Nephron progenitor cell (in vitro differentiated cells): ENCODE measurements at places on chromosomes 12 and 14.

DNA sequence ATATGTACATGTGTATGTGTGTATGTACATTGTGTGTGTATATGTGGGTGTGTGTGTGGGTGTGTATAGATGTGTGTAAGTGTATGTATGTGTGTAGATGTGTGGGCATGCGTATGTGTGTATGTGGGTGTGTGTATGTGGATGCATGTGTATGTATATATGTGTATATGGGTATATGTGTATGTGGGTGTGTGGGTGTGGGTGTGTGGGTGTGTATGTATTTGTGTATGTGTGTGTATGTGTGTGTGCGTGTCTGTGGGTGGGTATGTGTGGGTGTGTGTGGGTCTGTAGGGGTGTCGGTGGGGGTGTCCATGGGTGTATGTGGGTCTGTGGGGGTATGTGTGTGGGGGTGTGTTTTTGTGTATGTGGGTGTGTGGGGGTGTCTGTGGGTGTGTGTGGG is 101.6 kb downstream of the PIWIL1 start:
- DNase-seq: no peak

DNA sequence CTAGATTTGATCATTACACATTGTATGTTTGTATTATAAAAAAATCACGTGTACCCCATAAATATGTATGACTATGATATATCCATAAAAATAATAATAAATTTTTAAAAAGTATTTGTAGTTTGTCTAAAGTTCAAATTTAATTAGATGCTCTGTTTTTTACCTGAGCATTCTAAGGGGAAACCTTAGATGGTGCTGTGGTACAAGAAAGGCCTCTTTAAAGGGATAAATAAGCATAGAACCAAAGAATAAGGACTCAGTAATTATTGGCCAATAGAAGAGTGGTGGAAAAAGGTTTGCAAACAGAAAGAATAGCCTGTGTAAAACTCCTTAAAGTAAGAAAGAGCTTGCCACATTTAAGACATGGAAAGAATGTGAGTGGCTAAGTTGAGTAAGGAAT is 580.1 kb upstream of the SEL1L start:
- DNase-seq: no peak

GRCh38 chr12:5456906-5457305 is 25.0 kb downstream of the NTF3 start:
- DNase-seq: no peak

DNA sequence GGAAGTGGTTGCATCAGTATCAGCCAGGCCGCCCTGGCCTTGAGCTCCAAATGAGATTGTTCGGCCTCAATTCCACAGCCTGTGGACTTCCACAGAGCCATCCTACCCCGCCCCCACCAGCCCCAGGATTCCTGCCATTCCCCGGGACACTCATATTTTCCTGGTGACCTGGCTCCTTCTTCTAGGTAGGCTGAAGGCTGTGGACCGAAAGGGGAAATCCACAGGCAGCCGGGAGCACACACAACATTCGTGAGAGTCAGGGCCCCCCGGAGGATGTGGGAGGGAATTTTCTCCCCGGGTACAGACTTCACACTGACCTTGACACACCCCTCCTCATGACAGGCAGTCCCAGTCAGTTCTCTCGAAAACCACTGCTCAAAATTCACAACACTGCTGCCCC is 39.9 kb downstream of the RIN3 start:
- DNase-seq: no peak

DNA sequence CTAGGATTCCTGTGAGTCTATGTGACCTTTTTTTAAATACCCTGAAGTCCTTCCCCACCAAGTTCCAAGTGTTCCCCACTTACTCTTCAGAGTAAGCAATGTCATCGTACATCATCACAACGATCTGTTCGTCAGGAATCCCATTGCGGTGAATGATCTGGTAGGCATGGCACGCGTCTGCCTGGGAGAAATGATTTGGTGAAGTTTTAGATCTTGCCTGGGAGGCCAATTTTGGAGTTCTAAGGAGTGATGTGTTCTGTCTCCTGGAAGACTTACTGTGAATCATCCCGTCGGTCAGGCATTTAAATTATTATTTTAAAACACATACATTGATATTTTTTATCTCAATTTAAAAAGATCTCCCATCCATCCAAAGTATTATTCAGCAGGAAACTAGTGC is 29.8 kb downstream of the LGMN start:
- DNase-seq: no peak

DNA sequence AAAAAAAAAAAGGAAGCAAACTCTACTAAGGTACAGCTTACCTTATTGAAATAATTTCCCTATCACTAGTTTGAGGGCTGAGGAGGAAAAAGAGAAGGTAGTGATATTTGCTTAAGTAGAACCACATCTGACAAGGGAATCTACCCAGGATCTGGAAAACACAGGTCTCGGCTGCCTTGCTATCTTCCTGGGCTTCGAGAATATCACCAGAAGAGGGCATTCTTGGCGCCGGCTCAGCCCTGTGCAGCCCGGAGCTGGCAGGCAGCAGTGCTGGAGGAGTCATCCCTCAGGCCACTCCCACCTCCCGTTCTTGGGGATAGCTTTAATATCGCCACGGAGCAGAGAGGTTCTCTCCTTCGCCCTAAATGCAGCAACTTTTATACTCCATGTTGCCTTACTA is 1181.2 kb downstream of the VRK1 start:
- peak; percentile 75 for DNase-seq

GRCh38 chr12:44677724-44678123 is 198.4 kb downstream of the NELL2 start:
- DNase-seq: no peak

DNA sequence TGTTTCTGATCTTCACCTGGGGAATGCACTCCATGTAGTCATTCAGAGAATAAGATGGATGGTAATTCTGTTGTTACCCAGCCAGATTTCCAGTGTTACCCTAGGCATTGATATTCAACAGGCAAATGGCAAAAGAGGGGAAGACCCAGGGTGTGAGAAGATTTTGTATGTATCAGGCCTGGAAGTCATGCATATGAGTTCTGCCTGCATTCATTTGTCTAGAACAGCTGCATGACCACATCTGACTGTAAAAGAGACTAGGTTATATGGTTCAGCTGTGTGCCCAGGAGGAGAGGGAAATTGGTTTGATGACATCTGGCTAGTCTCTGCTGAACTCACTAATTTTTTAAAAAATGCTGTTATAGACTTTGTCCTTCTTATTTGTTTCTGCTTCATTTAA is 224.9 kb downstream of the NAV3 start:
- no peak for DNase-seq

GRCh38 chr14:102018251-102018650 is 53.9 kb downstream of the DYNC1H1 start:
- no peak for DNase-seq

DNA sequence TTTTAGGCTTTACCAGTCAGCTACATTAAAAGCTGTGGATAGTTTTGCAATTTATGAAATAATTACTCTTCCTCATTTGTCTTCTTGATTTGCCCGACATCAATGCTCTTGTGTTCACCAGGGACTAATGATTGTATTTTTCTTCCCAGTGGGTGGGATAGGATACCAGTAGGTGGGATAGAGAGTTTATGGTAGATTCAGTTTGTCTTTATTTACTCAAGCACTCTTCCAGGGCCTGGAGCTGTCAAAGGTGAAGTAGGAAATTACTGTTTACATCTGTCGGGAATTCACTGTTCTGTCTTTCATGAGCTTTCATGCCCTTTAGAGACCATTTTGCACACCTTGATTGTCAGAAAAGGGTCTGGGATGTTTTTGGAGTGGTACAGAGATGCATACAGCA is 36.6 kb downstream of the ETV6 start:
- no peak for DNase-seq

DNA sequence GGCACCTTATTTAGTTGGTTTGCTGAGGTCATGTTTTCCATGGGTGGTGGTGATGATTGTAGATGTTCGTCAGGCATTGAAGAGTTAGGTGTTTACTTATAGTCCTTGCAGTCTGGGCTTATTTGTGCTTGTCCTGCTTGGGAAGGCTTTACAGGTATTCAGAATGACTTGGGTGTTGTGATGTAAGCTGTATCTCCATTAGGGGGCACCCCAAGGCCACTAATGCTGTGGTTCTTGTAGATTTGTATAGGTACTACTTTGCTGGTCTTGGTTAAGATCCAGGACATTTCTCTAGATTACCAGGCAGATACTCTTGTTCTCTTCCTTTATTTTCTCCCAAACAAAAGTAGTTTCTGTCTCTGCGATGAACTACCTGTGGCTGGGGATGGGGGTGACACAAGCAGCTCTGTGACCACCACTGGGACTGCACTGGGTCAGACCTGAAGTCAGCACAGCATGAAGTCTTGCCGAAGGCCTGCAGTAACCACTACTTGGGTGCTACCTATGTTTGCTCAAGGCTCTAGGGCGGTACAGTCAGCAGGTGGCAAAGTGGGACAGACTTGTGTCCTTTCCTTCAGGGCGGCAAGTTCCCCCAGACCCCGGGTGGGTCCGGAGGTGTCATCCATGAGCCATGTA is 35.8 kb upstream of the FBXO33 start:
- DNase-seq: peak; percentile 36

DNA sequence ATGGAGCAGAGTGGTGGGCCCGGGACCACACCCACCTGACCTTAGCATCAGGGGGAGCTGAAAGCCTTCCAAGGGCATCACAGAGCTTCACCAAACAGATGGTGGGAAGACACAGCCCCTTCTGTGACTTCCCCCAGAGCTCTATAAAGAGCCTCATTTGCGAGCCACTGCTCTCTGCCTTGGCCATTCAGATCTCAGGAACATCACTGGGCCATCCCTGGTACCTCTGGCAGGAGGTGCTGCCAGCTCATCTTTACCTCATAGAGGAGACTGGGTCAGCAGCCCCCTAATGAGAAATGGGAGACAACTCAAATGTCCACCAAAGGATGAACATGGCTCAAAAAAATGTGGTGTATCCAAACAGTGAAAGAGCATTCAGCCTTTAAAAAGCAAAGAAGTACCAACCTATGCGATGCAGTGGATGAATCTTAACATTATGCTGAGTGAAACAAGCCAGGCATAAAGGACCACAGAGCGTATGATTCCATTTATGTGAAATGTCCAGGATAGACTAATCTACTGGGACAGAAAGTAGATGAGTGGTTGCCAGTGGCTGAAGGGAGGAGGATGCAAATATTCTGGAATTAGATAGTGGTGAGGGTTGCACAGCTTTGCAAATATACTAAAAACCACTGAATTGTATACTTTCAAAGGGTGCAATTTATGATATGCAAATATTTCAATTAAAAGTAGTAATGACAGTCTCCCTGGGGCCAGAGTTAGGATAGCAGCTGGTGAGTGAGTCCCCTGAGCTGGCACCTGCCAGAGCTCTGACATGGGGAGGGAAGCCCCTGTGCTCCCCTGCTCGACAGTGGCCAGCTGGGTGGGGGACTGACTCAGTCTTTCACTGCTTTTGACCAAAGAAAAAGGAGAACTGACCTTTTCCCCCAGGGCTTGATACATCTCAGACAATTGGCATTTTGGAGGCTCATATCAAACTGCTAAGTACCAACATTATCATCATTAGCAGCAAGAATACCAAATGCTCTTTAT is 116.6 kb downstream of the GCH1 start:
- DNase-seq: no peak

GRCh38 chr12:132600048-132601032 is 10.0 kb downstream of the LRCOL1 start:
- peak; percentile 77 for DNase-seq

DNA sequence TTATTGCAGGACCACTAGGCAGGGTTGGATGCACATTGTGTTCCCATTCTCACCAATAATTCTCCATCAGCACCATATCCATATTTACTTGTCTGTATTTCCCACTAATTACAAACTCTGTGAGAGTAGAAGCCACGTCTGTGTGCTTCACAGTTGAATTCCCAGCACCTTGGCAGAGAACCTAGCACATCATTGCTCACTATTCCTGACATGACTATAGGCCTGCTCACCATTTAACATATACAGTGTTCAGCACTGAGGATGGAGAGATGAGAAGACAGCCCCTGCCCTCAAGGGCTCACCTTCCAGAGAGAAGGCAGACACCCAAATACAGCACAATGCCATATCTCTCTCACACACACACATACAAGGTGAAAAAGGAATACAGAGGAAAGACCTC is 5.0 kb downstream of the DAD1 start:
- no peak for DNase-seq

GRCh38 chr14:56334458-56334857 is 216.2 kb downstream of the PELI2 start:
- DNase-seq: no peak

- no peak for DNase-seq
Observed at GRCh38 chr14:102192840-102193502, 53.3 kb downstream of the WDR20 start.

DNA sequence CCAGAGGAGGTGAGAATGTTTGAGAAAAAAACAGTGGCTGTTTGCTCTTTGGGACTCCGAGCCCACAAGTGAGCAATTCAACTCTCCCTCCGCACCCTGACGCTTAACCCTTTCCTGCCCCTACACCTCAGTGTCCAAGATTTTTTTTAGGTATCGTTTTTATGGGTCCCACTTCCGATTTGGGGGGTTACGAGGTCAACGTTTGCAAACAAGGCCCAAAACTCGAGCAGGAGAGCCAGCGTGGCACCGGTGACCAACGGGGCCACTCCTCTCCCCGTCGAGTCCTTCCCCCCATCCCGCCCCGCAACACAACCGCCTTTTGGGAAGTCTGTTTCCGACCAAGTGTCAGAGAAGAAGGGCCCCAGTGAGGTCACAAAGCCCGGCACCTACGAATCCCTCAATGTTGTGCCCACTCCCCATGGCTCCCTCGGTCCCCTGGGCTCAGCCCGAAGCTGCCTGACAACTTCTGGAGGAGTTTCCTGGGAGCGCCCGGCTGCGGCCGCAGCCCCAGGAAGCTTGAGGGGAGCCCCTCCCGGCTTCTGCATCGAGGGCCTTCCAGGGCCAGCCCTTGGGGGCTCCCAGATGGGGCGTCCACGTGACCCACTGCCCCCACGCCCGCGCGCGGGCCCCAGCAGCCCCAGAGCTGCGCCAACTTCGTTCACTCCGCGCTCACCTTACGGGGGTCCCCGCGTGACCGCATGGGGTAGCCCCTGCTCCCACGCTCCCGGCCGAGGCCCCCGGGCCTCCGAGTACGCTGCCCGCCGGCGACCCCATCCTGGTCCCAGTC is 1.2 kb downstream of the CDK2AP1 start:
- DNase-seq: peak; percentile 28

DNA sequence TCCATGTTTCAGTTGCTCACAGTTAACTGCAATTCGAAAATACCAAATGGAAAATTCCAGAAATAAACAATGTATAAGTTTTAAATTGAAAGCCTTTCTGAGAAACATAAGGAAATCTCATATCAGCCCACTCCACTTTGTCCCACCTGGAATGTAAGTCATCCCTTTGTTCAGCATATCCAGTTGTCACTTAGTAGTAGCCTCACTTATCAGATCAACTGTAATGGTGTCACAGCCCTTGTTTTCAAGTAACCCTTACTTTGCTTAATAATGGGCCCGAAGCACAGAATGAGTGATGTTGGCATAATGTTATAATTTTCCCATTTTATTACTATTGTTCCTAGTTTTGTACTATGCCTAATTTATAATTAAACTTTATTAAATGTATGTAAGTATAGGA is 646.8 kb downstream of the C12orf50 start:
- DNase-seq: no peak

DNA sequence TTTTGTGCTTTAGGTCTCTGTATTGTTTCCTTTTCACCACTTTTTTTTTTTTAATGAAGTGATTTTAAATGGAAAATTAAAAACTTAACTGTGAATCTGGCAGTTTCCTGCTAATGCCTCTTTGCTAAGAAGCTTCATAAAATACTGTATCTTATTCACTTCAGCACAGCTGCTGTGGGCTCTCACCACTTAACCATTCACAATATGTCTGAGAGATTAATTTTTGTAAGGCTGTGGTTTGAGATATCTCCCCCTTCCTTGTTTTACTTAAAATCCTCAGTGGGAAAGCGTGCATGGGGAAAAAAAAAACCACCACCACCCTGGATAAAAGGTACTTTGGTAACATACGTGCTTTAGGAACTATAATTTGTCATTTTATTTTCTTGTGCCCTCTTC is 115.9 kb downstream of the ETV6 start:
- no peak for DNase-seq
